ENCODE measurements at places on chromosomes 1 and 21.

DNA sequence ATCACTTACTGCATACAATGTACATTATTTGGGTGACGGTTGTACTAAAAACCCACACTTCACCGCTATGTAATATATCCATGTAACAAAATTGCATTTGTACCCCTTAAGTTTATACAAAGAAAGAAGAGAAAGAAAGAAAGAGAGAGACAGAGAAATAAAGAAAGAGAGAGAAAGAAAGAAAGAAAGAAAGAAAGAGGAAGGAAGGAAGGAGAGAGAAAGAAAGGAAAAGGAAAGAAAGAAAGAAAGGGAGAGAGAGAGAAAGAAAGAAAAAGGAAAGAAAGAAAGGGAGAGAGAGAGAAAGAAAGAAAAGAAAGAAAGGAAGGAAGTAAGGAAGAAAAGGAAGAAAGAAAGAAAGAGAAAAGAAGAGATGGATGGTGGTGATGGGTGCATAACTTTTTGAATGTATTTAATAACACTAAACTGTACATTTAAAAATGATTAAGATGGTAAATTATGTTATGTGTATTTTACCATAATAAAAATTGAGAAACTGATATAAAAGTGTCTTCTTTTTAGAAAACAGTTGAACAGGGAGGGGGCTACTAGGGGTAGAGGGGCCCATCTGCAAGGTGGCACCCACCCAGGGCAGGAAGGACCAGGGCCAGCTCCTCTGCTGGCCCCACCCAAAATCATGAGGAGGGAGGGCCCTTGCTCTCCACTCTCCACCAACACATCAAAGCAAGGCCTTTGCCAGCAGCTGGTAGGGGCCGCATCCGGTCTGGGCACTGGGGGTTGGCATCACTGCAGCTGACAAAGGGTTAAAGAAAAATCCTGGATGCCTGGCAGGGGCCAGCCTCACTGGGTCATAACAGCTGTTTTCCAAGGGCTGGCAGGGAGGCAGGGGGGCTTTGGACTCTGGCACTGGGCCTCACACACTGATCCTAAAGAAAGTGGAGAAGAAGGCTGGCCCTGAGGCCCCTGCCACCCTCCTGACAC lies 153.9 kb upstream of the EDN2 start:
- DNase-seq: no peak

- no peak for DNase-seq
Measured at GRCh38 chr1:65992165-65992821, 199.6 kb downstream of the PDE4B start.

- no peak for DNase-seq
Measured at GRCh38 chr1:20530306-20530705, 22.1 kb upstream of the FAM43B start.

GRCh38 chr1:241217516-241217915 lies 139.5 kb downstream of the RGS7 start:
- DNase-seq: no peak

GRCh38 chr1:19110257-19110927 lies 99.7 kb downstream of the UBR4 start:
- no peak for DNase-seq

DNA sequence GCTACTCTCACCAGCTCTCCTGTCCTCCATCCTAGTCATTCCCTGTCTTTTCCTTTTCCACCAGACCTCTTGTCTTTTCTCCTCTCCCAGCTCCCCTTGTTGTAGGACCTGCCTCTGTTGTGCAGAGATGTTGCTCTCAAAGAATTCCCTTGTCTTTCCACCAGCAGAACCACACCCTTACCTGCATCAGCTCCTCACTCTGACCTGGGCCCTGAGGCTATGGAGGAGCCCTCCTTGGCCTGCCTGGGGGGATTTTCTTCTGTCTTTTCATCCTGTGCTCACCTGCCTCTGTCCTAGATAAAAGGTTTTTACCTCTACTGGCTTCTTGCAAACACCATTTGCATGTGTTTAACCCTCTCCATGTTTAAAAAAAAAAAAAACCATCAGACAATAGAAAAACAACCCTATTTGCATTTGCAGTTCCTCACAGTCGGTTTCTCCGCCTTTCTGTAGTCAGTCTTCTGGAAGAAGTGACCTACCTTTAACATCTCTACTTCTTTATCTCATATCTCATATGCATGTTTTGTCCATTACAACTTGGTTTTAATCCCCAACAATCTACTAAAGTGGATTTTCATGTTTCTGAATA lies 12.1 kb downstream of the FCRL5 start:
- no peak for DNase-seq

DNA sequence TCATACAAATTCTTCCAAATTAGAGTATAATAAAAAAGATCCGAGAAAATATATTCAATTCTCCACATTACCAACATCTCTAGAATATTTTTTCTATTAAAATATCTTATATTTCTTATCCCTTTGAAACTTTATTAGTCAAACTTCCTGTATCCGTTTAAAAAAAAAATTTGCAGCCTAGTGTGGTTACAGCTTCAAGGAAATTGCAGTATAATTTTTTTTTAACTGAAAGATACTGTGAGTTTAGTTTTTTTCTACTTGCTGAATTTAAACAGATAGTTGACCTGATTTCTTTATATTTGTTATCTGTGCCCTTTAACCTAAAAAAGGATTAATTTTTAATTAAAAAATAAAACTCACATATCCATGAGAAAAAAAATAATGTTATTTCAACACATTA lies 1.5 kb downstream of the RGS18 start:
- no peak for DNase-seq

DNA sequence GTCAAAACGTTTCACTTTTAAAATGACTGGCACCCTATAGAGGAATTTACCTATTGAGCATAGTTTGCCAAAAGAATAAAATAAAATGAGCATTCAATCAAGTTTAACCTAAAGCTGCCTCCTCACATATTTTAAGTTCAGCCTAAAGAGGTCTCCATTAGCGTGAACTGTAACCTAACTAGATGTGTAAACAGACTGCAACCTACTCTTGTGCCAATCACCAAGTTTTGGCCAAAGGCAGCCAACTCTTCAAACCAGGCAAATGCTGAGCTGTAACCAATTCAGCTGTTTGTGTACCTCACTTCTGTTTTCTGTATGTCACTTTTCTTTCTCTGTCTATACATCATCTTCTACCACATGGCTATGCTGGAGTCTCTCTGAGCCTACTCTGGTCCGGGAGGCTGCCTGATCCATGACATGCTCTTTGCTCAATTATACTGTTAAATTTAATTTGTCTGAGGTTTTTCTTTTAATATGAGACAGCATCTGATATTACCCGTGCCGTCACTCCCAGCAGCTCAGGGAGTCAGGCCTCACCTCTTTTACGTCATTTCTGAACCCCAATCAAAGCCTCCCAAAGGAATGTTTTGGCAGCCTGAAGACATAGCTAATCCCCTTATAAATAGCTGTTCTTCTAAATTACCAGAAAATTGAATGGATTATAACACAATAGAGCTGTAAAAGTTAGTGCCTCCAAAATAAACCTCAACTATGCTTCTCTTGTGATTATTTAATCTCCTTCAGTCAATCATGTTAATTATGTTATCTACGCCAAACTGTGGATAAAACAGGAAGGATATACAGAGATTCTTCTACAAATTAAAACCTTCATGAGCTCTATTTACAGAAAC lies 81.0 kb upstream of the NR5A2 start:
- DNase-seq: no peak

DNA sequence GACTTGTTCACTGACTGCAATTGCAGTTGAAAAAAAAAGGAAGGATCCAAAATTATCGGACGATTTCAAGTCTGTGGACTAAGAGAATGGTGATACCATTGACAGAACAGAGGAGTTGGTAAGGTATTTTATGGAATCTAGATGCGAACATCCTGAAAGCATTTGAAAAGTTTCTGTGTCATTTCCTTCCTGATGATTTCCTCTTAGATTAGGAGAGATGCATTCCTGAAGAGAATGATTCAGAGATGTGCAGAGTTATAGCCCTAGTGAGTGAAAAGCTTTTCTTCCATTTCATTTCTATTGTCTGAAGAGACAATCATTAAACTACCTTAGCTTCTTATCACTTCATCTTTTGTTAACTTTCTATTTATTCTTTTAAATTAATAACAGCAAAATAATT lies 200.0 kb downstream of the KCNK2 start:
- no peak for DNase-seq

- no peak for DNase-seq
Measured at GRCh38 chr1:165753934-165754333, 14.7 kb downstream of the TMCO1 start.

DNA sequence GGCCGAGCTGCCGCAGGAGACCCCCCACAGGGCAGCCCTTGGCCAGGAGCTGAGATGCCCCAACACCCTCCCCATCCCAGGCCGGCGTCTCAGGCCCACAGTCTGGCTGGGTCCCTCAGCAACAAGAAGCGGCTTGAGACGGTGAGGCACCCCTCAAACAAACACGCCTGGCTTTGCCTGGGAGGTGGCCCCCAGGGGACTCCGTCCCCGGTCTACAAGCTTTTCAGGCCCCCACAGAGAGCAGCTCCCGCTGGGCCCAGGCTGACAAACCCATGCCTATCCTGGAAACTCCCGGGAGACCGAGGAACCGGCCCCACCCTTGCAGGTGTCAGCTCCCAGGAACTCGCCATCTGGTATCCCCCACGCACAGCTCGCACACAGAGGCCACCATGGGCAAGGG lies 67.0 kb downstream of the ARHGEF16 start:
- DNase-seq: no peak

DNA sequence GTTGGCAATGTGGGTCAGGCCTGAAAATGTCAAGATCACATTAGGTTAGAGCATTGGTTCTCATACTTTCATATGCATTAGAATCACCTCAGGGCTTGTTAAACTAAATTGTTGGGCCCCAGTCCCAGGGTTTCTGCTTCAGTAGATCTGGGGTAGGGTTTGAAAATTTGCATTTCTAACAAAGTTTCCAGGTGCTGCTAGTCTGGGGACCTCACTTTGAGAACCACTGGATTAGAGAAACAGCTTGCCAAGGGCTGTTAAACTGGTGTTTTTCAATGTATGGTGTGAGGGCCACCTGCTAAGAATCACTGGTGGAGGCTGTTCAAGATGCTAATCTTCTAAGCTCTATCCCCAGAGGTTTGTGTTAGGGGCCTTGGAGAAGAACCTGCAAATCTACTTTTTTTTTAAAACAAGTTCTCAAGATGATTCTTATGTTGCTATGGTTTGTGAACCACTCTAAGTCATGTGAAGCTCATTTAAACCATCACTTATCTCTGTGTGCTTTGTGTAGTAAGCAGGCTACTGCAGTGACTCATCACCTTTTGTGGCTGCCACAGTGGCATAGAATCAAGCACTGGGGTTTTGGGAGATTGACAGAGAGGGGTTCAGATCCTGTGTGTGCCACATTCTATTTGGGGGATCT lies 152.2 kb downstream of the S1PR1 start:
- DNase-seq: no peak

DNA sequence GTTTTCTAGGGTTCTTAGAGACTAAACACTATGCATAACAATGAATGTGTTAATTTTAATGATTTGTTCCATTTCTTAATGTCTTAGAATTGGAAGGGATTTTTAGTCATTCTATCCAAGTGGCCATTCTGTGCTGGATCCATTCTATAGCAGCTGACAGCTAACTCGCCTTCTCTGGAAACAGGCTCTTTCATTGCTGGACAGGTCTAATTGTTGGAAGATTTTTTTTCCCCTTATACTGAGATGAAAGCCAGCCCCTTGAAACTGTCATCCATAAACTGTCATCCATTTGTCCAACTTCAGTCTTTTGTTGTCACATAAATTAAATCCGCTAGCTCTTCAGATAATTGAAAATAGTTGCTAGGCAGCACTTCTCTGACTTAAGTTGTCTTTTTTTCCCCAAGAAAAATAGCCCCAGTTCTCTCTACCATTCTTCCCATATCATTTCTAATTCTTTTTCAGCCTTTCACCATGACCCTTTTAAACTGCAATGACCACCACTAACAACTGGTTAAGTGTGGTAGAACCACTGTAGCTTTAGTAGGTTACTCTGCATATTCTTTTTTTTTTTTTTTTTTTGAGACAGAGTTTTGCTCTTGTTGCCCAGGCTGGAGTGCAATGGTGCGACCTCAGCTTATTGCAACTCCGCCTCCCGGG lies 19.7 kb downstream of the AK4 start:
- DNase-seq: no peak

GRCh38 chr1:118042501-118042900 lies 113.0 kb downstream of the WDR3 start:
- no peak for DNase-seq

DNA sequence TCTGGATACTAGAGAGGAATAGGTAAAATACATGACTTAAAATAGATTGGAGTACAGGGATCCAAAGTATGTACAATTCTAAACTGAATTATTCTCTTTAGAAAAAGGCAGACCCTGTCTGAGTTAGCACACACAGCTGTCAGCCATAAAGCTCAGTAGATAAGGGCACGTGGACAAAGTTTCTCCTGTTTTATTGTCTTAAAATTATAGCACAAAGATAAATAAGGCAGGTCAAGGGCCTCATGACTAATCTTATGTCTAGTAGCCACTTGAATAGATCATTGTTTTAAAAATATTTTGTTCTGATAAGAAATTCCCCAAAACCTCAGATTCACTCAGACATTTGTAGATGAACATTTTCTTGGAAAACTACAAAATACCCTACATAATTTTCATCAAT lies 205.2 kb downstream of the ZP4 start:
- DNase-seq: no peak

DNA sequence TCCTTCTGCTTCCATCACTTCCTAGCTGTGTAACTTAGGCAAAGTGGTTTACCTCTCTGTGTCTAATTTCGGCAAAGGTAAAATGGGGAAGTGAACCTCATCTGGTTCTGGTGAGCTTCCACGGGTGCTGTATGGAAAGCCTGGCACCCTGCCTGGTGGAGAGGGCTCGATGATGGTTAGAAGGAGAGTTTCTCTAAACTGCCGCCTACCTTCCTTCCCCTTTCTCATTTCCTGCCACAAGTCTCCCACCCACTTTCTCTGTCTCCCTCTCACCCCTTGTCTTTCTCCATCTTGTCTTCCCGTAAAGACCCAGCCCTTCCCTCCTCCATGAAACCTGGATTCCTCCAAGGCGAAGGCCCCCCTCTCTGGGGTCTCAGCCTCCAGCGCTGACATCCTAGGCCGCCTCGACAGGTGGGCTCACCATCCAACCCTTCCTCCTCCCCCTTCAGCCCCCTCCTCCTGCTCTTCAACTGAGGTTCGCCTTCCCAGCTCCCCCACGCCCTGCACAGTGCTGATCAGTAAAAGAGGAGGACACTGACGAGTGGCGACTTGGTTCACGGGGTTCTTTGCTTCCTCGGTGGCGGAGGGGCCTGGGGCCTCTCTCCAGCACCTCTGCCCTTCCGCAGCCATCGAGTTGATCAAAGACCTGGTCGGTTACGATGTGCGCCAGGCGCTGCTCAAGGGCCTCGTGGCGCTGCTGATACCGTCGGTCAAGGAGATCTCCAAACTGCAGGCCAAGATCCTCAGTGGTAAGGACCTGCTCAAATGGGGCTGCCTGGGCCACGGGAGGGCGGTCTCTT lies 7.3 kb downstream of the RNU5D-1 start:
- no peak for DNase-seq

GRCh38 chr1:235343726-235344125 lies 15.4 kb downstream of the GGPS1 start:
- no peak for DNase-seq

DNA sequence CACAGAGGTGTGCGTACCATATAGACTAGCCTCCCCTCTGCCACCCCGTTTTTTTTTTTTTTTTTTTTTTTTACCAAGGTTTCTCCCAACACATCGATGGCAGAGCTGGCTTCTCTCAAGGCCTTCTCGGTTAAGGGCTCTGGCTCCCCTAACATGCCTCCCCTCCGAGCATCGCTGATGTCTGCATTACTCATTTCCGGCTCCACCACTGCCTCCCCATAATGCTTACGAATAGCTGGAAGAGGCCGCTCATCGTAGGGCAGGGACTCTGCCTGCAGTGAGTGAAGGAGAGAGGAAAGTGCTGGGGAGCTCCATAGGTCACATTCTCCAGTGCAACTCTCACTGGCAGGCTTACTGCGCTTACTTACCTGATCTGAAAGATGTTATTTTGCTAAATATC lies 20.6 kb downstream of the CEP104 start:
- no peak for DNase-seq

All from left renal pelvis (tissue), 4 donors.